ENCODE measurements at places on chromosomes 7 and 10.

- no peak for DNase-seq
Observed at GRCh38 chr10:60008816-60009215, 102.5 kb upstream of the CCDC6 start.

DNA sequence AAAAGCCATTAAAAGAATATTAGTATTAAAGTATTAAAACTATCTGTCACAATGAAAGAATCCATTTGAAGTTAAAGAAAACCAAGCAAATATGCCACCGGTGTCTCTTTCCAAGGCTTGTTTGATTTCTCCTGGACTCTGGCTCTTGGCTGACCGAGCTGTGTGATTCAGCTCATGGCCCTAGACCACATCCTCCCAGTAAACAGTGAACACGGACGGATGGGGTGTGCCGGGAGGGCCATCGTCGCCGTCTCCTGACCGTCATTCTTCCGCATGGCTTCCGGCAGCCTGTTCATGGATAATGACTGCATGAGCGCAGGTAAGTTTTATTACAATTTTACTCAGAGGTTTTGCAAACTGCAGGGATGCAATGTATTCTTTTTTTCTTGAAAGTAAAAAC lies 218.5 kb downstream of the DNAJB6 start:
- no peak for DNase-seq

DNA sequence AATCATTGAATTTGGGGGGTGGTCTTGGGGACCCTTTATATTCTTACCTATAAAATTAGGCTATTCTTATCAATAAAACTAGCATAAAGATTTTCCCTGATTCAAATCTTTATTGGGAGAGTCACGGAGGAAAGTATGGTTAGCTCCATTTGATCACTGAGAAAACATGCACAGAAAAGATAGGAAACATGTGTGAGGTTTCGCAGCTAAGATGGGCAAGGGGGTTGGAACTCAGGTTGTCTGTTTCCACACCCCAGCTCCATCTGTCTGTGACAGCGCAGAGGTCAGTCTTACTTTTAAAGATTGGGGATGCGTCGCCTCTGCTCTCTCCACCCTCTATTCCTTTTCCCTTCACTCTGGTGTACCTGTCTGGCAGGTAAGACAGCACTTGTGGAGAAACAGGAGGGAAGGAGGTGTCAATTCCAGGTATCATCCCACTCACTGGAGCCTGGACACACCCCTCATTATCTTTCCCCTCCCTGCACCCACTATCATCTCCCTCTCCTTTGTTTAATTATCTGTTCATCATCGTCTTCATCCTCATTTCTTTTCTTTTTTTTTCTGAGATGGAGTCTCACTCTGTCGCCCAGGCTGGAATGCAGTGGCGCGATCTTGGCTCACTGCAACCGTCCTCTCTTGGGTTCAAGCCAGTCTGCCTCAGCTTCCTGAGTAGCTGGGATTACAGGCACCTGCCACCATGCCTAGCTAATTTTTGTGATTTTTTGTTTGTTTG lies 2.4 kb upstream of the DENND10 start:
- no peak for DNase-seq

- DNase-seq = no peak
Observed at GRCh38 chr7:2192831-2193534, 39.8 kb downstream of the MAD1L1 start.

DNA sequence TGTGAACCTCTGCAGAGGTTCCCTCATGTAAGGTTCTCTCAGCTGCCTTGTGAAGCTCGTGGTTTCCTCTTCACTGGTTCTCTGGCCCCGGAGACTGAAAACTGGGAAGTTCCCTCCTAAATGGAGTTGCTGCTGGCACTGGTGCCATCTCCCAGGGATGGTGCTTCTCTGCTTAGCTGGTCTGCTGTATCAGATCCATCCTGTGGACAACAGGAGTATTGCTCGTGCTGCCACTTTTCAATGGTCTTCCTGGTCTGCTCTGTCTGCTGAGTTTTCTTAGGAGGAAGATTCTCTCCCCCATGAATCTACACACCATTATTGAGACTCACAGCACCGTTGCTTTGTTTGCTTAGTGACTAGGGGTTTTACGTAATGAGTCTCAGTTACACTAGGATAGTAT lies 247.8 kb downstream of the OTUD1 start:
- no peak for DNase-seq

- DNase-seq = no peak
Observed at GRCh38 chr7:157751406-157751805, 414.6 kb downstream of the DNAJB6 start.

- DNase-seq = no peak
Observed at GRCh38 chr7:24455813-24456525, 117.3 kb upstream of the PALS2 start.

DNA sequence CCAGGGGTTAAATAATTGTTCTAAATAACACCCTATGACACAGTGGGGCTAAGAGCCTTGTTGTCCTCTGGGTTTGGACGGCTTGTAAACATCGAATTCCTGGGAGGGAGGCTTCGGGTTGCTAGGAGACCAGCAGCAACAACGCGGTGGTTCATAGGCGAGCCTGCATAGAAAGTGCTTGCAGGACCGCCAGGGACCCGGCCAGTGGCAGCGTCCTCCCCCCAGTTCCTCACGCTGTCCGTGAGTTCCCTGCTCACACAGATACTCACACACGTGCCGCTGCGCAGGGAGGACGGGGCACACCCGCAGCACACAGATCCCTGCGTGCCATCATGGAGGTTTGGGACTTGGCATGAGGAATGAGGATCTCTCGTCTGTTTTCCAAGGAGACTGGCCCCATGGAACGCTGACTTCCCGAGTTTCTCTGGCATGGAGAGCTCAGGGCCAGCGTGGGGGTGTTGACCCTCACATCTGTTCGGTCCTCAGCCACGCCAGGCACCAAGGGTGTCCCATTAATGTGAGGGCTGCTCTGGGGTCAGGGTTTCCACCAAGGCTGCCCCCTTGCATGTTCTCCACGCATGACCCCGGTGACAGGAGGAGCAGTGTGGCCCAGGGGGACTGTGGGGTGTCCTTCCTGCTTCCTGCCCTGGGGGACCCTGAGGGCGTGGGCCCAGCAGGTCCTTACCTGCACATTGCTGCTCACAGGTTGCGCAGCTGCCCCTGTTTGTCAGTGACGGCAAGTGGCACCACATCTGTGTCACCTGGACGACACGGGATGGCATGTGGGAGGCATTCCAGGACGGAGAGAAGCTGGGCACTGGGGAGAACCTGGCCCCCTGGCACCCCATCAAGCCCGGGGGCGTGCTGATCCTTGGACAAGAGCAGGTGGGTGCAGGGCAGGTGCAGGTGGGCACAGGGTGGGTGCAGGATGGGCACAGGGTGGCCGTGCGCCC lies 9.7 kb downstream of the NPTX2 start:
- no peak for DNase-seq

DNA sequence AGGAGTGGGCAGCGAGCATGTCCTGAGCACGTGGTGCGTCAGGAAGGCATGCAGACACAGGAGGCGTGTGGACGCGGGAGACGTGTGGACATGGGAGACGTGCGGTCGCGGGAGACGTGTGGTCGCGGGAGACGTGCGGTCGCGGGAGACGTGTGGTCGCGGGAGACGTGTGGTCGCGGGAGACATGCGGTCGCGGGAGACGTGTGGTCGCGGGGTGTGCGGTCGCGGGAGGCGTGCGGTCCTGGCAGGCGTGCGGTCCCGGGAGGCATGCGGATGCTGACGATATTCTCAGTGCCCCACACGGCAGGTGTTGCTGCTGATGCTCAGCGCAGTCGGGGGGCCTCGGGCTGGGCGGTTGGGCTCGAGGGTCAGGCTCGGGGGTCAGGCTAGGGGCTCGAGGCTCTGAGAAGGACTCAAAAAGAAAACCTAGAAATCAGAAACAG lies 94.2 kb downstream of the NKX6-2 start:
- DNase-seq = no peak

DNA sequence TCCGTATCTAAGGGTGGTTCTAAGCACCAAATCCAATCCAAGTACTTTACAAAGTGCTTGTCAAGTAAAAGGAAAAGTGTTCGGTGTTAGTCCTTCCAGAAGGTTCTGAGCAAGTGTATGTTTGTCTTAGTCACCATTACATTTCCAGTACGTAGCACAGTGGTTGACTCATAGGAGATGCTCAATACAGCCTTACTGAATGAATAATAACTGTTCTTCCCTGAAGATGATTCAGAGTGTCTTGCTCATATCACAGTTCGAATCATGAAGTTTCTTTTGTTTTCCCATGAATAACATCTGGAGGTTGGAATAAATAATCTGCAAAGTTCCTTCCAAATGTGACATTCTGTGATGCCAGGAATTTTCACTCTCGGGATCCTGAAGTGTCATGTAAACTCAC lies 53.4 kb downstream of the WNT2 start:
- DNase-seq = no peak

DNA sequence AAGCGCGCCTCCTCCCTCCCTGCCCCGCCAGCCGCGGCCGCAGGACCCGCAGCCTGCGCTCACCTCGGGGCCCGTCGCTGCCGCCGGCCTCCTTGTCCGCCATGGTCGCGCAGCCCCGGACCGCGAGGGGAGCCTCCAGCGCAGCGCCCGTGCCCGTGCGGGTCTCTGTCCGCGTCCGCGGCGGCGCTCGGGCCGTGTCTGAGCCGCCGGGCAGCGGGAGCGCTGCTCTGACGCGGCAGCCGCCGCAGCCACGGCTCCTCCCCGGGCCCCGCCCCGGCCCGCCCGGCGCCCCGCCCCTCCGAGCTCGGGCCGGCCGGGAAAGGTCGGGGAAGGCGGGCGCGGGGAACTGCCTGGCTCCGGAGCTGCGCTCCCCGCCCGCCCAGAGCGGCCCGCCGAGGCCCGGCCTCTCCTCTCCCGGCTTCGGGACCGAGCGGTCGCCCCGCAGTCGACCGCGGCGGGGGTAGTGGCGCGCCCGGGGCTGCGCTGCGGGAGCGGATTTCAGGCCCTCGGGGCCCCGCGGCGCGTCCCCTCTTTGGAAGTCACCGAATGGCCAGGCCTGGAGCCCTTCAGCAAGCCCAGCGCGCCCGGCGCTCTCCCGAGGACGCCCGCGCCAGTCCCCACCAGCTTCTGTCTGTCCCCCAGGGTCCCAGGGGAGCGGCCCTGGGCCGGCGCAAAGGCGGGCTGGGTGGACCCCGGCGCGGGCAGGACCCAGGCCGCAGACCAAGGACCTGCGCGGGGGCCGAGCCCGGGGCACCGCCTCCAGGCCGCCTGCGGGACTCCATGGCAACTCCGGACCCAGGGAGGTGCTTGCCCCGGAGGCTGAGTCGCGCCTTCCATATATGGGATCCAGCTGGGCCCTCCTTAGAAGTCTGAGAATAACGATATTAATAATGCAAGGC lies at the start of gene HSPA12A:
HSPA12A (minus strand) TSS at position 200 of the 899 bp plus-strand sequence; CDS start at position 103, 97 bp downstream.
- peak; percentile 14 for DNase-seq

- DNase-seq = no peak
Observed at GRCh38 chr7:64433590-64433989, 119.8 kb downstream of the ZNF736 start.

DNA sequence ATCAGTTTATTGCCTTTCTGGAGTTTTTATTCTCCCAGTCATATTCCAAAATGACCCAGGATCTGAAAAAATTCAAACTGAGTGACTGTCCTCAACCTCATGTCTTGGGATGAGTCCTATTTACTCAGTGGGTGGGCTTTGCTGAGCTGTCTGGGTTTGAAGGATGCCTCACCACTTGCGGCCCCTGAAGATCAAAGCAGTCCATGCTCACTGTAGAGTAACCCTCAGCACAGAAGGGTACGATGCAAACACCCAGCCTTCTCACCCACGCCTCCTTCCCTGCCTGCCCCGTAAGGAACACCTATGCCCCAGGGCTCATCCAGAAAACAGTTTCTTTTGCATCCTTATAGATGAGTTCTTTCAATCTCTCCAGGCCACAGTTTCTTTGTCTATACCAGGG lies 42.2 kb upstream of the GRB10 start:
- no peak for DNase-seq

GRCh38 chr10:501596-501995 lies 187.9 kb downstream of the DIP2C start:
- no peak for DNase-seq

DNA sequence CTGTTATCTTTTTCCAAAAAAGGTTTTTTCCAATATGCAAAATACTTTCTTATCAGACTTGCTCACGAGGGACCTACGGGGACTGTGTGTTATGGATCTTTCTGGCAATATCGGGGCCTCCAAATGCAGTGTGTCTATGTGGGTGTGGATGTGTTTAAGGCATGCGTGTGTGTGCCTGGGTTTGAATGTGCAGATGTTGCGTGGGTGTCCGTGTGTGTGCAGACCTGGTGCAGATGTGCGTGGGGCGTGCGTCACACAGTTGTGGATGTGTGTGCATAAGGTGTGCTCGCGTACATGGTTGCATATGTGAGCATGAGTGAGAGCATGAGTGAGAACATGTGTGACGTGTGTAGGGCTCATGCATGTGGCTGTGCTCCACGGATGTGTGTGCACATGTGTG lies 19.7 kb downstream of the NKX6-2 start:
- no peak for DNase-seq

GRCh38 chr10:50152792-50153272 lies 85.1 kb downstream of the WASHC2A start:
- no peak for DNase-seq

DNA sequence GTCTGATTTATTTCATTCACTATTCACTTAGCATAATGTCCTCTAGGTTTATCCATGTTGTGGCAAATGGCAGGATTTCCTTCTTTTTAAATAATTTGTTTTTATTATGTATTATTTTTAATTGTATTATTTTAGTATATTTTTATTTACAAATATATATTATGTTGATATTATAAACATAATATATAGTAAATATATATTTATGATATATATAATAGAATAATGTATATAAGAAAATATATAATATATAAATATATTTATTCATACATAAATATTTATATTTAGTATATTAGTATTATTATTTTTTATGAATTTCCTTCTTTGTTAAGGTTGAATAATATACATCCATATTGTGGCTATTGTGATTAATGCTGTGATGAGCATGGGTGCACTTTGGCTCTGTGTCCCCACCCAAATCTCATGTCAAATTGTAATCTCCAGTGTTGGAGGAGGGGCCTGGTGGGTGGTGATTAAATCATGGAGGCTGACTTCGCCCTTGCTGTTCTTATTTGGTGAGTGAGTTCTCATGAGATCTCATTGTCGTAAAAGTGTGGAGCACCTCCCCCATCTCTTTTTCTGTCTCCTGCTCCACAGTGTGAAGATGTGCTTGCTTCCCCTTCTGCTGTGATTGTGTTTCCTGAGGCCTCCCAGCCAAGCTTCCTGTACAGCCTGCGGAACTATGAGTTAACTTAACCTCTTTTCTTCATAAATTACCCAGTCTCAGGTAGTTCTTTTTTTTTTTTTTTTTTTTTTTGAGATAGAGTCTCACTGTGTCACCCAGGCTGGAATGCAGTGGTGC lies 52.3 kb upstream of the CYP2C18 start:
- DNase-seq = no peak

- DNase-seq = no peak
Observed at GRCh38 chr10:13865758-13866491, 279.2 kb downstream of the PRPF18 start.

- no peak for DNase-seq
Observed at GRCh38 chr10:103569896-103570295, 76.4 kb downstream of the NEURL1 start.

- DNase-seq = no peak
Observed at GRCh38 chr7:39528849-39529248, 37.4 kb upstream of the YAE1 start.

DNA sequence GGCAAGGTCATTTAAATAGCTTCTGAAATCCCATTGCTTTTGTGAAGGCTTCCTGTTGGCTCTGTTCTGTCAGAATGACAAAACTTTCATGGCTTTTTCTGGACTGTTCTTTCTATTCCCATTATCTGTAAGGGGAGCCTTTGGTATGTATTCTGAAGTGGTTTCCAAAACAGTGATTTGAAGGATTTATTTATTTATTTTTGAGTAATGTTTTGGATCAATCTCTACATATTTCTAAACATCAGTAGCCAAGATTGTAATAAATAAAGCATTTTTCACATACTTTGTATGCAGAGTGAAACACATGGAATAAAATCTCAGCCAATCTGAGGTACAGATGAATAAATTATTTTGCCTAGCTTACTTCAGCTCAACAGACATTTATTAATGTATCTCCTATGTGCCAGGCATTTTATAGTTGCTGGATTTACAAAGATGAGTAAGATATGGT lies 121.1 kb downstream of the BBS9 start:
- no peak for DNase-seq
